ENCODE measurements at places on chromosomes 3 and 15.

- peak; percentile 54 for DNase-seq
These were observed 62.8 kb upstream of the MEX3B start for GRCh38 chr15:82108489-82109078.

GRCh38 chr3:39102504-39103323, 4.7 kb downstream of the GORASP1 start:
- DNase-seq, result no peak

- no peak for DNase-seq
These were observed 28.7 kb downstream of the SST start for GRCh38 chr3:187641320-187642016.

DNA sequence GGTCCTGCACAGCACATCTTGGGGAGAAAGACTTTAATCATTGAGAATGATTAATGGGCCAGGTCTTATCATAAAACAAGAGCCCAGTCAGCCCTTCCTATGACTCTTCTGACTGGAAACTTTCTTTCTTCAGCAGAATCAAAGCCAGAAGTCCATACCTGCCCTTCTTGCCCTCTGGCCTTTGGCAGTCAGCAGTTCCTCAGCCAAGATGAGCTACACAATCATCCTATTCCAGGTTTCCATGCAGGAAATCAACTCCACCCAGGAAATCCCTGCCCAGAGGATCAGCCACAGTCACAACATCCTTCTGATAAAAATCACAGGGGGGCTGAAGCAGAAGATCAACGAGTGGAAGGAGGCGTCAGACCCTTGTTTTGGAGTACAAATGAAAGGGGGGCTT, 26.9 kb downstream of the ZNF589 start:
- no peak for DNase-seq
